Fibroblast of skin of abdomen (primary cell): ENCODE measurements at places on chromosomes 11 and 22.

GRCh38 chr11:108751444-108751843 lies 86.6 kb downstream of the DDX10 start:
- DNase-seq: no peak

DNA sequence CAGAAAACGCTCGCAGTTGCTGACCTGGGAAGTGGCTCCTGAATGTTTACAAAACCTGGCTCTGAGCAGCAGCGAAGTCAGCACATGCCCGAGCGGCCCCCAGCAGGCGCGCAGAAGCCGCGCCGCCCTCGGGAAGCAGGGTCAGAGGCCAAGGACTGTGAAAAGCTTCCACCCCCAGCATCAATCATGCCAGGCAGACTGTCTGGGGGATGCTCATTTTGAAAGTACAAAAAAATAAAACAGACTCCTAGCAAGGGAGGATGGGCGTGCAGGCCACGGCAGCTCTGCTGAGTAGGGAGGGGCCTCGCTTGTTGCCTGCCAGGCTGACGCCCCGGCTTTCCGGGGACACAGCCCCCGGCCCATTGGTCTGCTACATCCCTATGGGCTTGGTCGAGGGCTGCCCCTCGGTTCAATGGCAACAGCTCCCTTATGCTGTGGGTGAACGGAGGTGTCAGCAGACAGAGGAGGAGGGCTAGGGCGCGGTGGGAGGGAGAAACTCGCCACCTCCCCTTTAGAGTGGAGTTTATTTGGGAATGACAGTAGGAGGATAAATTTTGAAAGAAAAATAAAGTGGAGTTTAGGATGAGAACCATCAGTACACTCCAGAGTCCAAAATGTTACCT lies 37.7 kb upstream of the GNB1L start:
- peak; percentile 49 for DNase-seq

- DNase-seq: no peak
Observed at GRCh38 chr11:131759140-131759539, 388.7 kb downstream of the NTM start.

GRCh38 chr11:4576880-4577279 lies 4.7 kb upstream of the OR52I2 start:
- no peak for DNase-seq

DNA sequence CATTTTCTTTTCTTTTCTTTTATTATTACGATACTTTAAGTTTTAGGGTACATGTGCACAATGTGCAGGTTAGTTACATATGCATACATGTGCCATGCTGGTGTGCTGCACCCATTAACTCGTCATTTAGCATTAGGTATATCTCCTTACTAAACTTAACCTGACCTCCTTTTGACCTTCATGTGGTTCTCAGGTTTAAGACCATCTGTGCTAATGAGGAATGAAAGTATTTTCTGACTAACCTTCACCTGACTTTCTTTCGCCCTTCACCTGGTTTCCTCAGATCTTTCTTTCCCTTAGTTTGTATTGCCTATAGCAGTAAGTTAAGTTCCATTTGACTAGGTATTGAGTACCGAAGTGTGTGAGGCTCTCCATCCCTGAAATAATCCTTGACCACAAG lies 6.5 kb downstream of the EXPH5 start:
- DNase-seq: no peak

GRCh38 chr22:19823902-19824211 lies 30.8 kb downstream of the GNB1L start:
- DNase-seq: no peak

DNA sequence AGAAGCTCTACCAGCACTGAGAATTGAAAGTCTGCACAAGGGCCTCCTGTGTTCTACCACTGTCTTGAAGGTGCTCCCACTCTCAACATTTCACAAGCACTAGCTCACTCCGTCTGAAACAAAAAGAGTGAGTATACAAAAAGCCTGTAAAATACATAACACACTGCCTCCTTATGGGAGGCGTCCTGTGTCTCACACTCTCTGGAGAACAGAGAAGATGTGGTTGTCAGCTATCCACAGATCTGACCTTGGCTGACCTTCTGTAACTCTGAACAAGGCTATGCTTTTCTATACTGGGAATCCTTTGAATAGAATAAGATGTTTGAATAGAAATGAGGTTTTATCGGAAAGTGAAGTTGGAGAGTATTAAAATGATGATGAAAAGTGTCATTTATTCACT lies 171.3 kb upstream of the TMEM45B start:
- DNase-seq: no peak

DNA sequence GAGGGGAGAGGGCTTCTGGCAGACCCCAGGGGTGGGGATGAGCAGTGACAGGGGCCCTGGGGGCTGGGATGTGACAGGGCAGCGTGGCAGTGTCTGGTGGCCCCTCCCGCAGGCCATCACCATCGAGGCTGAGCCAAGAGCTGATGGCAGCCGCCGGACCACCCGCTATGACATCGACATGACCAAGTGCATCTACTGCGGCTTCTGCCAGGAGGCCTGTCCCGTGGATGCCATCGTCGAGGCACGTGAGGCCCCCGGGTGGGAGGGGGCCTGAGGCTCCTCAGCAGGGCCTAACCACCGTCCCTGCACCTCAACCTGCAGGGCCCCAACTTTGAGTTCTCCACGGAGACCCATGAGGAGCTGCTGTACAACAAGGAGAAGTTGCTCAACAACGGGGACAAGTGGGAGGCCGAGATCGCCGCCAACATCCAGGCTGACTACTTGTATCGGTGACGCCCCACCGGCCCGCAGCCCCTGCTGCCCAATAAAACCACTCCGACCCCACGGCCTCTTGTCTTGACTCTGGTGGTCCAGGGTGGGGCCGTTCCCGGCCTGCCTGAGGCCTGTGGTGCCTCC lies 2.6 kb upstream of the TCIRG1 start:
- DNase-seq: no peak

- peak; percentile 55 for DNase-seq
Observed at GRCh38 chr11:61834278-61835048, 6.4 kb downstream of the FADS2 start.

GRCh38 chr11:27139742-27140367 lies 99.2 kb downstream of the BBOX1 start:
- DNase-seq: no peak

DNA sequence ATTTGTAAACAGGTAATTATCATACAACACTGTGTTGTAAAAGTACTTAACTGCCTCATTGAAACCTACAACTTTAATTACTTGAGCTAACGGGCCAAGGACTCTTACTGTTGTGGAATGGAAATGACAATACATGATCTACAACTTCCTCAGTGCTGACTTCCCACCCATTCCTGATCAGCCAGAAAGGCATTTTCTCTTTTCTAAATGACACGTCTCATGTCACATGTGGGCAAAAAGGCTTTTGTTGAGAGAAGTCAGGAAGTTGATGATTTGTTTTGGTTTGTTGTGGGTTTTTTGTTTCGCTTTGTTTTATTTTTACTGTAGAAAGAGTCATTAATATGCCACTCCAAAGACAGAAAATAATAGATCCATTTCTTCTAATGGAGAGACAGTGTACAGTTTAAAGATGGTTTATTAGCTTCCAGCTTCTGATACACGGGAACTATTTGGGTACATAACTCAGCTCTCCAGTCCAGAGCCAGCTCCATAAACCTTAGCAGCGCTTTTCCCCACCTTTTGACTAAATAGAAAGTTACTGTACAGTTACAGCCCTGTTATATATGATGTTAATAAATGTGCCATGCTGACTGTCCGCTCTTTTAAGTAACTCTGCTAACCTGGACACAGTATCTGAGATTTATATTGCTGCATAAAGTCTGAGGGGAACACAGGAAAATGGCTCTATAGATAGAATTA lies 509.4 kb upstream of the API5 start:
- no peak for DNase-seq
